ENCODE measurements at places on chromosomes 1 and 21. TPM values are rescaled to one million over a fixed set of nuclear protein-coding genes. Genes with fewer than 3 reads are reported as not detected.
A peak's percentile ranks its signal among the peaks of the same experiment; 100 is the strongest.

The ANKRD65 gene
- total RNA-seq, result 0.51 TPM

DNA sequence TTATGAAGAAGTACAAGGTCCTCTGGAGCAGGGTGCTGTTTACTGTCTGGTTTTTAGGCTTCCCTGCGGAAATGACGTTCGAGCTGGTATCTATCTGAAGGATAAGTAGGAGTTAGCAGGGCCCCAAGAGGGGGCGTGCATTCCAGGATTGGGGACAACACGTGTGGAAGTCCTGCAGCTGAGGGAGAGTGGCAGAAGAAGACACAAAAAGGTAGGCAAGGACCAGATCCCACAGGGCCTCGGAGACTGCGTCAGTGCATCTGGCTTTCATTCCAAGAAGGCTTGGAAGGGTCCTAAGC, 5.9 kb downstream of the RIMS3 start:
- H3K27me3 ChIP-seq, result peaks cover 48% of the 10 kb centered on the region
- H3K4me3 ChIP-seq, result no peak overlapping the region
- no peaks in the 10 kb centered on the region for H3K4me1 ChIP-seq
- no peak overlapping the region for H3K27ac ChIP-seq

DNA sequence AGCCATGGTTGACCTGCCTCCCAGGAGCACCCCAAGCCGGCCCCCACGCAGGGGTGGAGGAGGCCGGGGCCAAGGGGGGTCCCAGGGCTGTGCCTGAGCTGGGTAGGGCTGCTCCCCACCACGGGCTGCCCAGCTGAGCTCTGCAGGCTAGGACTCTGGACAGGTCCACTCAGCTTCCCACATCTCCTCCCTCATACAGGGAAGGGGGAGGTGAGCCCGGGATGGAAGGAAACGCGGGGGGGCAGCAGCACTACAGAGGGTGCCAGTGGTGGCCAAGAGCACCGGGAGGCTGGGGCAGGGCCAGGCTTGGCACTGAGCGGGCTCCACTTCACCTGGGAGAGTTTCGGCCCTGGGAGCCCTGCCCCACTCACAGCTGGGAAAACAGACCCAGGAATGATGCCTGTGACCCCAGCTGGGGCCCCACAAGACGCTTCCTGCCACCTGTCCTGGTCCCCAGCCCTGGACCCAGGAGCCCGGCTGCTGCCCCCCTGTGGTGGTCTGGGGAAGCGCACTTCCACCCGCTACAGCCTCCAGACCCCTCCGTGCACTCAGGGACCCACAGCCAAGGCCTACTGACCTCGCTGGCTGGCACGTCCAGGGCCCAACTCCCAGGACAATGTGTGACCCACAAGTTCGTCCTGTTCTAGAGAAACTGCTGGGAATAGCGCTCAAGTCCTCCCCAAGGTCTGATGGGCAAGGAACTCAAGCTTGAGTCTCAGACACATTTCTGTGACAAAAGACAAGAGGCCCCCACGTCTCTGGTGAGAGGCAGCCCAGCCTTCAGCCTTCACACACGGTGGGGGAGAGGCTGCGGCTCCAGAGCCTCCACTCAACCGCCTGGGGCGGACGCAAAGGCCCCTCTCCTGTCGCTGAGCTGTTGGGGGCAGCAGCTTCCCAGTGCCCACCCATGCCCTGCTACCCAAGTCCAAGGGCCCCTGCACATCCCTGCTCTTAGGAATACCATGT, 3.0 kb downstream of the AURKAIP1 start:
- no peak overlapping the region for H3K4me3 ChIP-seq
- peaks cover 9% of the 10 kb centered on the region for H3K4me1 ChIP-seq

The UBE2U gene
- total RNA-seq, result not detected

DNA sequence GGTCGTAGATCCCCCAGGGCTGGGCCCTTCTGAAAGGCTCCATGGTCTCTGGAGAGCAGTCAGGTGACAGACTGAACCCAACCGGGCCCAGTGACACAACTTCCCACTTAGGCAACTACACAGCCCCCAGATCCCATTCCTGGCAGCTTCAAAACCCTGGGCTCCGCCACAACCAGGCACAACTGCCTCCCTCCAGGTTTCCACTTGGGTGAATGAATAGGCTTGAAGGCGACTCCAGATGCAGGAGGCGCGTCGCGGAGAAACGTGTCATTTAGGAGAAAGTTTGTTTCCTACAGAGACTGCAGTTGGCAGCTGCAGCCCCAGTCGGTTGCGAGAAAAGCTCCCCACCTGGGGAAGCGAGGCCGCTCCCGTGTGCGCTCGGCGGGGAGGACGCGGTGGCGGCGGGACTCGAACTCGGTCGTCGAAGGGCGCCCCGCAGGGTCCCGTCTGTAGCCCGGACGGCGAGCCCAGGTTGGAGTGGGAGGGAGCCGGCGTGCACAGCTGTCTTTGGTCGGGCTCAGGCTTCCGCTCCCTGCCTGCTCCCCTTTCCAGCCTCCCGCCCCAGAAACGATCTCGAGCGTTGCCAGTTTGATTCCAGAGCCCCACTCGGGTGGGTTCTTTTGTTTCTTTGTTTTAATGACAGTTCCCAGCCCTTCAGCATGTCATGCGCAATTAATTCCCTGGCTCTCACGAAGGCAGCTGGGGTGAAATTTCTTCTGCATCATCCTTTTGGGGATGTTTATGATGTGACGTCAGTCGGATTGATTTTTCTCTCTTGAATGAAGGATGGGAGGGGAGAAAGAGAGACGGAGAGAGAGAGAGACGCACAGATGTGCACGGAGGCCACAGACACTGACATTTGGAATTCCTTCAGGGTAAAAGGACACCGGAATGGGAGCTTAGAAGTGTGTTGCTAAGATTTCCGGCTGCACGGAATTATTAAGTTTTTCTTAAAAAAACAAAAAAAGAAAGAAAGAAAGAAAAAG, 862 bp upstream of the SGIP1 start:
- H3K4me1 ChIP-seq, result peaks cover 3% of the 10 kb centered on the region
- H3K27ac ChIP-seq, result peak overlapping the region; percentile 61
- no peaks in the 10 kb centered on the region for H3K27me3 ChIP-seq
- H3K4me3 ChIP-seq, result peak overlapping the region; percentile 74

DNA sequence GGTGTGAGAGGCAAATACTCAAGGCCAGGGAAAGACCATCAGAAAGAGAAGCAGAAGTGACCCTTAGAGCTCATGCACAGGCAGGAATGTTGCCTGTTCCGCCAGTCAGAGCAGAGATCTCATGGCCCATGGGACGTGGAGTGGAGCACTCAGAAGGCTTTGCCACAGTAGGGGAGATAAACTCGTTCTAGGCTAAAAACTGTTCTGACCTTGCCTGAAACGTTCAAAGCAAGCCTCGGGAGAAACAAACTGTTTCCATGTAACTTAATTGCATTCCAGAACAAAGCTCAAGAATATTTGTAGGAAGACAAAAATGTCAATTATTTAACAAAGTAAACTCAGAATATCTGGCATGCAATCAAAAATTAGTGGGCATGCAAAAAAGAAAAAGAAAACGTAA, 20.7 kb upstream of the SLC19A1 start:
- H3K4me1 ChIP-seq, result no peaks in the 10 kb centered on the region
- DNase-seq, result no peak
- no peak overlapping the region for H3K4me3 ChIP-seq
- no peaks in the 10 kb centered on the region for H3K36me3 ChIP-seq

The SGIP1 gene
- total RNA-seq, result 2.1 TPM

The CELA2A gene
- total RNA-seq, result not detected

GRCh38 chr1:70220015-70220414, 1.2 kb upstream of the SRSF11 start:
- H3K4me3 ChIP-seq, result no peak overlapping the region
- peaks cover 24% of the 10 kb centered on the region for H3K4me1 ChIP-seq
- no peaks in the 10 kb centered on the region for H3K27me3 ChIP-seq
- peak overlapping the region; percentile 93 for H3K27ac ChIP-seq

DNA sequence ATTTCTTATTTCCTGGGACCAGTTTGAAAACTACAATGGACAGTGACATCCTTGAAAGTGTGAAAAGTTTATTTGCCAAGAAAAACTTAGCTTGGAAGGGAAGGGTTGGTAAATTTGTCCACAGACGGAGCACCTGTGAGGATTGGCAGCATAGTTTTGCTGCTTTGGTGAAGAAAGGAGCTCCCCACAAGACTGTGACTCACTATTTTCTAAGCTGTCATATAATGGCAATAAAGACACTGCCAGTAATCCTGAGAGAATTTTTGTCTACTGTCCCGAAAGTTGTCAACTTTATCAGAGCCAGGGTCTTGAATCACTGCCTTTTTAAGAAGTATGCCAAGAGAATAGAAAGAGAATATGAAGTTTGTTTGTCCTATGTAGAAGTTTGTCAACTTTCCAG, 230.8 kb downstream of the NEGR1 start:
- H3K36me3 ChIP-seq, result no peaks in the 10 kb centered on the region
- H3K4me1 ChIP-seq, result no peaks in the 10 kb centered on the region
- H3K4me3 ChIP-seq, result no peak overlapping the region
- DNase-seq, result peak; percentile 15
- no peaks in the 10 kb centered on the region for H3K27me3 ChIP-seq

DNA sequence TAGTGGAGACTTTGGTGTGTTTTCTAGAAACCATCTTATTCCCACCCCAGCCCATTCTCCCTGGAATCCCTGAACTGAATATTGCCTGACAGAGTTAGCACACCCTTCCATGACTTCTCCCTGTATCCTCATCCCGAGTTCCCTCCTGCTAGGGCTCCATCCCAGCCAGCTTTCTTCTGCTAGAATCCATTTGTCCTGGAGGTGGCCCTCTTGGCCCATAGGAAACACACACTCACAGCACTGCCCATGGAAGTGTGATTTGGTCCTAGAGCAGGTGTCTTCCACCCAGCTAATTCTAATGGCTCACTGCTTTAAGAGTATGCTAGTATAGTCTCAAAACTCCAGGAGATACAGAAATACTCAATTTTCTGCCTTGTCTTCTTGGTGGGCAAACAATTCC, 4.1 kb downstream of the KRTAP15-1 start:
- no peaks in the 10 kb centered on the region for H3K27me3 ChIP-seq
- no peak overlapping the region for H3K4me3 ChIP-seq
- H3K4me1 ChIP-seq, result no peaks in the 10 kb centered on the region
- no peak overlapping the region for H3K27ac ChIP-seq

- no peak for DNase-seq
- no peaks in the 10 kb centered on the region for H3K36me3 ChIP-seq
- no peak overlapping the region for H3K4me3 ChIP-seq
- H3K27me3 ChIP-seq, result no peaks in the 10 kb centered on the region
- no peaks in the 10 kb centered on the region for H3K4me1 ChIP-seq
Measured at GRCh38 chr1:42450061-42450460, 5.8 kb downstream of the ZMYND12 start.

GRCh38 chr1:223332997-223333396, 31.0 kb downstream of the SUSD4 start:
- no peak overlapping the region for H3K4me3 ChIP-seq
- H3K4me1 ChIP-seq, result peaks cover 10% of the 10 kb centered on the region
- no peak for DNase-seq
- H3K27ac ChIP-seq, result no peak overlapping the region

The CRNN gene
- total RNA-seq, result not detected

DNA sequence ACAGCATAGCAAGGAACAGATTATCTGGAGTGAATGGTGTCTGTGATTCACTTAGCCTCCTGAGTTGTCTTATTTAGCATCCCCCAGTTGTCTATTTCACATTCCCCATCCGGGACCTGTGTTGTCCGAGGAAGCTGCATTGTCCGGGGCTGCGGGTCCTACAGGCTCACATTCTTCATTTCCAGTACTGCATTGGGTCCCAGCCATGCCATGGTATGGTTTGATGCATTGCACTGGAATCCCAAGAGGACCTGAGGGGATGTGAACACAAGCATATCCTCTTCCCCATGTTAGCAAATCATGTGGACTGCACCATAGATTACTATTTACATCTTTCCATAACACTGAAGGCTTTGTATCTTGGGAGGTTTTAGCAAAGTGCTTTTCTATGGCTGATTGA, 48.2 kb upstream of the PRELP start:
- peaks cover 13% of the 10 kb centered on the region for H3K27me3 ChIP-seq
- H3K4me3 ChIP-seq, result no peak overlapping the region
- no peaks in the 10 kb centered on the region for H3K36me3 ChIP-seq
- no peak for DNase-seq

The VWA1 gene
- 1.4 TPM for total RNA-seq

- peak within 1 kb of the TSS; percentile 90 for H3K4me3 ChIP-seq
- H3K4me1 ChIP-seq, result 0 out of 2 replicates have a peak, but pooled peaks cover 10% of the 10 kb centered on the region
- peak; percentile 98 for DNase-seq
- no peaks in the 10 kb centered on the region for H3K36me3 ChIP-seq
- no peaks in the 10 kb centered on the region for H3K27me3 ChIP-seq
- peak within 1 kb of the TSS; percentile 70 for H3K27ac ChIP-seq
Measured at GRCh38 chr1:151346769-151347522, at the start of gene RFX5. Gene RFX5, minus strand, starts transcription at chr1:151347252. Its CDS starts 932 bp downstream, at chr1:151346320.

The CYP4Z1 gene
- total RNA-seq, result not detected

- peak overlapping the region; percentile 26 for H3K27ac ChIP-seq
- H3K27me3 ChIP-seq, result no peaks in the 10 kb centered on the region
- peaks cover 31% of the 10 kb centered on the region for H3K4me1 ChIP-seq
- no peak for DNase-seq
- H3K4me3 ChIP-seq, result no peak overlapping the region
Measured at GRCh38 chr1:32197074-32197473, 3.3 kb upstream of the CCDC28B start.

DNA sequence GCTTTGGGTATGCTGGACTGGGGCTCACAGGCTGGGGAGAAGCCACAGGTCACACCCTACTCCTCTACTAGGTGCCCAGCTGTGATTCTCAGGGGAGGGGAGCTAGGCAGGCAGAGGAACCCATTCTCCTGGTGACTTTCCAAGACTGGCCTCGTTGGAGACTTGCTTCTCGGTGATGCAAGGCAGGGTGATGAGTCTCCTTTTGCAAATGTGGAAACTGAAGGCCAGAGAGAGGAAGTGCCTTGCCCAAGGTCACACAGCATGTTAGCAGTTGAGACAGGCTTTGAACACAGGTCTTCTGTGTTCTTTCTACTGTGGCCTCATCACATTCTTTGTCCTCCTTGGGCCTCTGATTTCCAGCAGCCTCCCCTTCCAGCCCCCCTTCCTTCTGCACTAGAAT, 20.5 kb upstream of the C1QA start:
- H3K4me1 ChIP-seq, result no peaks in the 10 kb centered on the region
- no peak overlapping the region for H3K4me3 ChIP-seq
- no peaks in the 10 kb centered on the region for H3K36me3 ChIP-seq
- no peak for DNase-seq
- no peak overlapping the region for H3K27ac ChIP-seq
- peaks cover 45% of the 10 kb centered on the region for H3K27me3 ChIP-seq

DNA sequence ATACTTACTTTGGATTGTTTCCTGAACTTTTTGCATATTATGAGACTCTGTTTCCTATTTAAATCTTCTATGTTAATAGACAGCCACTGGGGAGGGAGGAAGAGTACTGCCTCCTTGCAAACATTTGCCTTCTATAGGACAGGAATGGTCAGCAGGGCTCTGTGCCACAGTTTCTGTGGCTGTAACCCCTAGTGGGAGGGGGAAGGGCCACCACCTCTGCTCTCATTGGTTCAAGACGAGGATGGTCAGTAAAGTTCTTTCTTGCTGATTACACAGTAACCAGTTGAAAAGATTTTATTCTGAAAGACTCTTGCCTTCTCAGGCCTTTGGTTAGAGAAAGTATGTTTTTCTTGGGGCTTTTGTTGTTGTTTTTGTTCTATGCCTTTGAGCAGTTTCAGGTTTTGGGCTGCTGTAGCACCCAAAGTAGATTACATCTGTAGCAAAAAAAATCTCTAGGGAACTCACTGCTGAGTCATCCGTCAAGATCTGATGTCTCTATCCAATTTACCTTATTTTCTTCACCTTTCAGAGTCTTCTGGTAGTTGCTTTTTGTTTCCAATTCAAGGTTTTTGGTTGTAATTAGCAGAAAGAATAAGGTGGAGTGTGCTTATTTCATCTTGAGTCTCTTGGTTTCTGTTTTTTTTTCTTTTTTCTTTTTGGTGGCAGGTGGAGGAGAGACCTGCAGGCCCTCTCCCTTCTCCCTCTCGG, 23.1 kb downstream of the SLC35A3 start:
- H3K27me3 ChIP-seq, result no peaks in the 10 kb centered on the region
- peaks cover 15% of the 10 kb centered on the region for H3K36me3 ChIP-seq
- no peak for DNase-seq
- H3K4me3 ChIP-seq, result no peak overlapping the region
- no peak overlapping the region for H3K27ac ChIP-seq

Data from GM23248 (cell line).